Stimulated activated CD8-positive, alpha-beta memory T cell treated with anti-CD3 and anti-CD28 coated beads, Interleukin-7, amount 100 ng/mL, for 4 hours (primary cell): ENCODE measurements at places on chromosomes 11 and 22.

GRCh38 chr22:47295226-47295901, 532.9 kb downstream of the TBC1D22A start:
- DNase-seq, result no peak

- no peak for DNase-seq
These were observed 23.1 kb upstream of the GLYATL2 start for GRCh38 chr11:58867556-58867955.

DNA sequence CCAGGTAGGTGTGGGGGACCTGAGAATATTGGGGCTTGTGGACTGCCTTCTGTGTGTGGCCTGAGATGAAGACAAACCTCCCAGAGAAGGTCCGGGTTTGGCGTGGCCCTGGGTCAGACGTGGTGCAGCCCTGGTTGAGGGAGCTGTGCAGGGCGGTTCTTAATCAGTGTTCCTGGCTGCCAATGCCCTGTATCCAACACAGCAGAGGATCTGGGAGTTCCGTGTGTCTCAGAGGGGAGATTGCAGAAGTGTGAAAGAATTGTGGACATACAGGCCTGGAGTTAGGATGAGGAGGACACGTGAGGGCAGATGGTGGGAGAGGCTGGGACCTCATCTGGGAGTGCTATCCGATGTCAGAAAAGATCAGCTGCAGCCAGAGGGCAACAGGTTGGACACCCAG, 102.0 kb upstream of the NECTIN1 start:
- no peak for DNase-seq

- DNase-seq, result no peak
These were observed 891.2 kb downstream of the KCNA4 start for GRCh38 chr11:29125606-29126005.

DNA sequence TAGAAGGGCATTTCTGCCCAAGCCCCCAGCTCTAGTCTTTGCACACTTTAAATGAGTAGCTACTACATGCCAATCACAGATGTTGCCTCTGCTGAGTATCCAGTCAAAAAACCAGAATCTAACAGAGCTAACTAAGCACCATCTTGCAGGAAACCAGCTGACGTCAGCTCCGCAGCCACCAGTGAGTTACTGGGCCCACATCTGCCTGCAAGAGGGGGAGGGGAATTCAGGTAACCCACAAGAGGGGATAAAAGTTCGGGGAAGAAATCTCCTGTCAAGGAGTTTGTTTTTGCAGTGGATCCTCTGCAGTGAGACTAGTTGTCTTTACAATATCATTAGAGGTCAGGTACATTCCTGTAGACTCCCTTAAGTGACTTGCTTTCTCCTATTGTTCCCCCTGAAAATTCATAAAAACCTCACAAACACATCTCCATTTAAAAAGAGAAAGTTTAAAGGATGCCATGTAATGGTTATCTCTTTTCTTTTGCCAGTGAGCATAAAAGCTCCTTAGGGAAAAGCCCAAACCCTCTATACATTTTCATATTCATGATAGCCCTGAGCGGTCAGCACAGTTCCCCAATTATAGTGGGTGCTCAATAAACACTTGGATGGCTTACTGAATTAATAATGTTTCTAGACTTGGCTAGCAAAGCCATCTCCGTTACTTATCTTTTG, 9.3 kb downstream of the CD44 start:
- DNase-seq, result no peak

- DNase-seq, result no peak
These were observed 117.4 kb downstream of the KIAA1671 start for GRCh38 chr22:25069758-25070481.

- no peak for DNase-seq
These were observed 55.5 kb downstream of the ABTB2 start for GRCh38 chr11:34302046-34302921.

DNA sequence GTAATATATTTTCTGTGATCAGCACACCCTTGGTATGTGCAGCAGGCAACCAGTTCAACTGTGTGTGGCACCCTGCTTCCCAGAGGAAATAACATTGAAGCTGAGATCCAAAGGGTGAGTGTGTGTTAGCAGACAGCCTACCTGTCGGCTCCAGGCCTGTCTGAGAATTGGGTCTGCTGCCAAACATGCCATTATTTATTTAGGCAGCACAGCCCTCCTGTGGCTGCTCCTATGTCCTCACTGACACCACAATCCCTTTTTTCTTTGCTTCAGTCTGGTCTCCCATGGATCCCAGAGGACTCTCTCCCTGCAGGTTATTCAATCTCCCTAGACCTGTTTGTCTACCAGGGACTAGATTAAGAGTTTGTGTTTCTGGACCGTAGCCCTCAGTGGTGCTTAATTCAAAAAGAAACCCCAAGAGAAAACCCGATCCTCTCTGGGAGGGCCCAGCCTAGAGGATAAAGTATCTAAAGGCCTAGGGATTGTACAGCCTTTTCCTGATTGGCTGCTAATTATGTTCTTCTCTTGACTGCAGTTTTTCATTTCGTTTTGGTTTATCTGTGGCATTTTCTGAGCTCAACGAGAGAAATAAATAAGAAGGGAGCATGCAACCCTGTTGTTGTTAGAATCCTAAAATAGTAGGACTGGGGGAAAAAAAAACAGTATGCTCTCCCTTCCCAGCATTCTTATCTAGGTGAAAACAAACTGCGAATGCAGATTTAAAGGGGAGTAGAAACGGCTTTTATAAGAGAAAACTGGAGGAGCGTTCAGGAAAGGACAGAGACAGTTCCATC, 24.1 kb downstream of the KCNE3 start:
- DNase-seq, result no peak

- DNase-seq, result no peak
These were observed 79.6 kb upstream of the OR5AK2 start for GRCh38 chr11:56909080-56909479.

- no peak for DNase-seq
These were observed 1996.9 kb downstream of the LRRC4C start for GRCh38 chr11:39462506-39462905.

DNA sequence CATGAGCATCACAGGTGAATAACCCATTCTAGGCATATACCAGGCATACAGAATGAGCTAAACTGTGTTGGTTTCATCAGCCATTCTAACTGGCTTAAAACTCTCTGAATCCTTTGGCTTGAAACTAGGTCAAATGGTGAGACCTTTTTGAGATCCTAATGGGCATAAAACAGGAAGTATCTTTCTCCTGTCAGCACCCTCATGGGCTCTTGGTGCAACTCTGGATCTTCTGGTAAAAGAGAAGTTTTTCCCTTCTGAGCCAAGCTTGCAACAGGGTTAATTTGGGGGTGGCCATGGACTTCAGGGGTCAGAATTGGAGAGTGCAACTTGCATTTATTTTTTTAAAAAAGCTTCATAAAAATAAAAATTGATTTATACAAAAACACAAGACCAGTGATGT, 67.9 kb upstream of the GRAMD1B start:
- DNase-seq, result no peak

- no peak for DNase-seq
These were observed 11.6 kb downstream of the TCIRG1 start for GRCh38 chr11:68050371-68050841.

DNA sequence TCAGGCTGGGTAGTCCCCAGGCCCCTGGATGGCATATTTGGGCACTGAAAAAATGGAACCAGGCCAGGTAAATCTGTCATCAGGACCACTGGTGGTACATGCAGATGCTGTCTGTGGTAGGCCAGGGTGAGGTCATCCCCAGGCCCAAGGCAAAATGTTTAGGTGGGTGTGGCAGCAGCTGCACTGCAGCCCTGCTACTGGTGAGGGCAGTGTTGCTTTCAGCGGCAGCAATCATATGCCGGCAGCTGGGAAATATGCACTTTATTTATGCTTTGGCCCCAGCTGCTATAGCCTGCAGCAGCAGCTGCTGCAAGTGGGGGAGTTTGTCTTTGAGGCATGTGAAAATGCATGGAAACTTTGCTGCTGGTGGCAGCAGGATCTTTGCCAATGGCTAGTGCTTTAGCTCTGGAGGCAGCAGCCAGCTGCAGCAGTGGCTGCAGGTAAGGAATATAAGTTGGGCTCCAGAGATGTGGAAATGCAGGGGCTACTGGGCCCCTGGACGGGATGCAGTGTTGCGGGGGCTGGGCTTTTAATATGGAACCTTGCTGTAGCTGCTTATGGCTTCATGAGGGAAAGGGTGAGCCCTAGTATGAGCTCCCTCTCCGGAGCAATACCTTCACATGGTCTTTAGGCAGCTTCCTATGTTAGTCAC, 365.7 kb upstream of the CADM1 start:
- DNase-seq, result no peak

GRCh38 chr11:19409307-19409706, 168.6 kb upstream of the E2F8 start:
- no peak for DNase-seq

DNA sequence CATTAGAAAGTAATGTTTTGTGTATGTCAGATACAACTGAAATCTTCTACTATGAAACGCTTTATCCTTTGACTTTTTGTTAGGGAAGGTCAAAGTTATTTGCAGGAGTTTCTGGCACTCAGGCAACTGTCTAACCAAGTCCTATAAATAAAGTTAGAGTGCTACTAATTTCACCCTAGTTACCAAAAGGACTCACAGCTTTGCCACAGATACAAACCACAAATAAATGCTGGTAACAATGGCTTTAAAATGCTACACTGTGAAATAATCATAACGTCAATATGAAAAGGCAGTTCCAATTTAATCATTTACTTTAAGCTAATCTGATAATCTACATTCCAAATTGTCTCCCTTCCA, 124.3 kb downstream of the RBFOX2 start:
- DNase-seq, result no peak

DNA sequence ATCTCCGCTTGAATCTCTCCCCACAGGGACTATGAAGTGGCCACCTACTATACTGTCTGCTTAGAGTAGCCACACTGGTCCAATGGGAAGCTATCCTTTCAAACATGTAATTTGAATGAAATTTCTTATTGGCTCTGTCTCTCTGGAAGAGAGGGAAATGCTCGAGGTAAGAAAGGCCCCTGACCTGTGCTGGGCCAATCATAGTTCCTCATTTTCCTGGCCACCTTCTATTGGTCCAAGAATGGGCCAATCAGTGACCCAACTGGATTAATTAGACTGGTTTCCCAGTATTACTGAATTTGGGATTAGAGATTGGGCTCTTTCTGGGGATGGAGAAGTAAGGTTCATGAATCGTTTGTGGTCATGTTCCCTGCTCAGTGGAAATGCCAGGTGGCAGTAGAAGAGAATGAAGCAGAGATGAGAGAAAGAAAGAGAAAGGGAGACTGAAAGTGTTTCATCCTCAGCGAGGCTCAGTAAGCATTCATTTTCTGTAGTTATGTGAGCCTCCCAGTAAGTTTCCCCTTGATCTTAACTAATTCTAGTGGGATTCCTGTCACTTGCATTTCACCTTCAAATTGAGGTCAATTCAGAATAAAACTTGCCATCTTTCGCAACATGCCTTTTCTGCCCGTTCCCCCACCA, 8.4 kb upstream of the MMP20 start:
- no peak for DNase-seq

DNA sequence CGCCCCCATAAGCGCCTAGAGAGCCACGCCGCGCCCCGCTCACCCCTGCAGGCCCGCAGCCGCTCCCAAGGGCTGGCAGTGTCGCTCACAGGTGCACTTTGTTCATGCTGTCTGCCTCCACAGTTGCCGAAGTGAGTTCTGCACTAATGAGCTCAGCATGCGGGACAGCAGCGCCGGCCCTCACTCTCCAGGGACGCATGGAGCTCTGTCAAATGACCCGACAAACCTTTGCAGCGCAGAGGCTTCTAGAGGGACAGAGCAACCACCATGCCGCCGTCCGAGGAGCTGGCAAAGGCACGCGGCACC, 170.7 kb downstream of the OPCML start:
- no peak for DNase-seq

DNA sequence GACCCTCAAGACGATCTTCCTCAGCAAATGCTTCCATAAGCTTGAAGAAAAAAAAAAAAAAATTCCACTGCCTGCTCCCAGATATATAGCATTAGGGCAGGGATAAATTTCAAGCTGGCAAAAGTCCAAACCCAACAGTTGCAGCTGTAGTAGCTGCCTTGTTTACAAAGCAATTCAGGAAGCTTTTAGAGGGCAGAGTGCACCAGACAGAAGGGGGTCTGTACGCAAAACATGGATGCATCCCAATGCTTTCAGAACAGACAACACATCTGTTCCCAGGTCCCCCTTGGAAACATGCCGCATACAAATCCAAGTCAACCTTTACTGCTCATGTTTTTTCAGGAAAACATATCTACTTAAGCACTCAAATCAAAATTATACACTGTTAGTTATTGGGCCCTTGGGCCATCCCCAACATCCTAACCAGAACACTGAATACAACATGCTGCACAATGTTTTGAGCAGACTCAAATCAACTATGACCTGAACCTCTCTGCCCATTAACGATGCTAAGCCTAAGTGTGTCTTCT, 94.5 kb downstream of the CADM1 start:
- no peak for DNase-seq

GRCh38 chr22:23140385-23140784, 1.4 kb downstream of the RSPH14 start:
- no peak for DNase-seq

GRCh38 chr11:117095284-117096161, 2.7 kb downstream of the SIK3 start:
- DNase-seq, result no peak

GRCh38 chr11:112771851-112772250, 189.4 kb upstream of the NCAM1 start:
- no peak for DNase-seq

- no peak for DNase-seq
These were observed 96.4 kb upstream of the BIRC3 start for GRCh38 chr11:102220728-102221467.

- DNase-seq, result no peak
These were observed 83.2 kb upstream of the POU2AF2 start for GRCh38 chr11:111162305-111162704.

DNA sequence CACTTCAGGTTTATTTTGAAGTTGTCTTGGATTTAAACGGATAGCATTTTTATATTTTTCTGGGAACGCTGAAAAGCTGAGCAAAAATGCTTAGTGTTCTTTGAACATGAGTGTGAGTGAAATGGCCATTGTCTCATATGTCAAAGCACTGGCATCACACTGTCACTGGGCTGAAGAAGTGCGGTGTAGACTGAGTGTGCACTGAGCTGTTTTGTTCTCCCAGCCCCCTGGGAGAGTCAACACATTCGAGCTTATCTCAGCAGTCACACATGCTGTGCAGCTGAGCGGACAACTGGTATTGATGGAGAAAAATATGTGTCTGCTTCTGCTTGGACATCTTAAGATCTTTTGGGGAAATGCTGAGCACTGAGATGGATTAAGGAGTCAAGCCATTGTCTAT, 90.8 kb downstream of the TECTA start:
- DNase-seq, result no peak

GRCh38 chr11:12981676-12982522, 27.2 kb upstream of the RASSF10 start:
- DNase-seq, result no peak

GRCh38 chr11:11450744-11451362, 97.8 kb upstream of the CSNK2A3 start:
- no peak for DNase-seq

GRCh38 chr11:2528301-2529050, 83.7 kb downstream of the KCNQ1 start:
- no peak for DNase-seq

GRCh38 chr11:3920148-3920852, 64.8 kb downstream of the STIM1 start:
- DNase-seq, result peak; percentile 76
